ENCODE measurements at places on chromosomes 3 and 15. TPM values are rescaled to one million over a fixed set of nuclear protein-coding genes. Genes with fewer than 3 reads are reported as not detected.

DNA sequence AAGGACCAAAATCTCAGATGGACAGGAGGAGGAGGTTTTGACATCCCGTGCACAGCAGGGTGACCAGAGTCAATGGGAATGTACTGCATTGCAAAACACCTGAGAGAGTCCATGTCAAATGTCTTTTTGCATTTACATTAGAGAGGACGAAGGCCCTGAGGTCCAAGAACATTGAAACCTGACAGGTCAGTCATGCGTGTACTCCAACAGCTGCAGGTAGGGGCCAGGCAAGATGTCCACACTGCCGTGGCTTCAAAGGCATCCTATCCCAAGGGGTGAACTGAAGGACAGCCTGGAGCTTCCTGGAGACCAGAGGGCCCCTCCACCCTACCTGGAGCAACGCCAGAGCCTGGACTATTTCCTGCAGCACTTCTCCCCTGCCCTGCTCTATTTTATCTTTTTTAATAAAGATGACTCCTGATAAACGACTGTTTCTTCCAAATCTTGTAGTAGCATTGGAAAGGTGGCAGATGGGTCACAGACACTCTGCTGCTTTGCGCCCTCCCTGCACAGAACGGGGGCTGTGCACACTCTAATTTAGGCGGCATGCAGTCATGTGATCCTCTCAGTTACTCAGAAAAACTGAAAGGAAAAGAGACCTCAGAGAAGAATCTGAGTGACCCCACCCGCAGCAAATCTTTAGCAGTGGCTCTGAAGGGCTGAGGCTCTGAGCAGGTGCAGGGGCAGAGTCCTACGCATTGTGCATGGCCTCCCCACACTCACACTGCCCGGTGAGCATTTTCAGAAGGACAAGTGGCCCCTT is 68.2 kb downstream of the HMCES start:
- DNase-seq = no peak

DNA sequence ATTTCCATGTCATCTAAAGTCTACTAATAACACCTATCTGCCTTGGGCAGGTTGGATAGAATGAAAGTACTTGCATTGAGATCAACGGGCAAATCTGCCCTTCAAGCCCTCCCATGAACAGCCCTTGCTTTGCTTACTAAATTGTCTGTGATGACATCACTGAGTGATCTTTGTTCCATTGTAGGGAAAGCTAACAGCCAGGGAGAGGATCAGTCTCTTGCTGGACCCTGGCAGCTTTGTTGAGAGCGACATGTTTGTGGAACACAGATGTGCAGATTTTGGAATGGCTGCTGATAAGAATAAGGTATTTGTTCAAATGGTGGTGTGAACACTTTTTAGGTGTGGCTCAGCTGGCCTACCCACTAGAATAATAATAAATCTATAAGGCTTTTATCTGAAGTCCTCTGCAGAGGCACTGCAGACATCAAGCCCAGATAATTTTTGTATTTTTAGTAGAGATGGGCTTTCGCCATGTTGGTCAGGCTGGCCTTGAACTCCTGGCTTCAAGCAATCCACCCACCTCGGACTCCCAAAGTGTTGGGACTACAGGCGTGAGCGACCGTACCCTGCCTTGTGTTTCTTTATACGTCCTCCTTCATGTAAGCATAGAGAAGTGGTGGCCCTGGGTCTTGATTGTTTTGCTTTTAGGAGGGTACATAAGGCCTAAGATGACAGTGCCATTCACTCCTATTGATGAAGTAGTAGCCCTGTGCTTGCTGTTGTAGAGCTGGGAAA is 5.7 kb downstream of the PCCB start:
- DNase-seq = no peak

- DNase-seq = peak; percentile 68
These were observed 725.5 kb upstream of the ARRDC4 start for GRCh38 chr15:97234851-97235610.

GRCh38 chr3:56055546-56055945 is 412.7 kb downstream of the ERC2 start:
- no peak for DNase-seq

GRCh38 chr15:35624881-35625280 is 78.9 kb upstream of the DPH6 start:
- no peak for DNase-seq

- DNase-seq = no peak
These were observed 33.0 kb downstream of the HERC1 start for GRCh38 chr15:63800739-63801138.

- DNase-seq = no peak
These were observed 154.4 kb downstream of the RPLP1 start for GRCh38 chr15:69606921-69607500.

- DNase-seq = no peak
These were observed 156.2 kb upstream of the UMPS start for GRCh38 chr3:124574012-124574411.

DNA sequence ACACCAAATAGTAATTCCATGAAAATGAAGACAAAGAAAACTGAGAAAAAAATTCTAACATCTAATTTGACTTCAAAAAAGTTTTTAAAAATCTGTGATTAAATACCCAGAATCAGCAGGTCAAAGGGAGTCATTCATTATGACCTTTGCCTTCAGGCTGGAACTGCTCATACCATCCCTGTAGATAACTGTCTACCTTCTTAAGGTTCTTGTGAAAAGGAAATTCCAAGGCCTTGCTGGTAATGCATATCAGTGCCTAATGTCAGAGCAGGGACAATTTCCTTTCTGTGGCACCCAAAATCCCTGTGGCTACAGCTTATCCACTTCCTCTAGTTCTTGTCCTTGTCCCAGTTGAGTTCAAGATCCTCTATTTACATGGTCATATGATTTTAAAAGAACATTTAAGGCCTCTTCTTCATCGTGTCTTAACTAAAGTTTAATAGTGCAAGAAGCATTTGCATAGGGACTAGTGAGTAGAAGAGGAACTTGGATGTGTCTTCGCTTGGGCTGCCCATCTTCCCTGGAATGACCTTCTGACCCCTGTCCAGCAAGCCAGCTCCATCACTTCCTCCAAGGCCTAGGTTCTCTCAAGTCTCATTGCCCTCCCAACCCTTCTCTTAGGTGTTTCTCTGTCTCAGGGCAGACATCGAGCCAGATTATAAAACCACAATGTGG is 8.7 kb upstream of the PLCL2 start:
- no peak for DNase-seq

GRCh38 chr3:61983479-61983878 is 389.9 kb downstream of the FEZF2 start:
- no peak for DNase-seq

DNA sequence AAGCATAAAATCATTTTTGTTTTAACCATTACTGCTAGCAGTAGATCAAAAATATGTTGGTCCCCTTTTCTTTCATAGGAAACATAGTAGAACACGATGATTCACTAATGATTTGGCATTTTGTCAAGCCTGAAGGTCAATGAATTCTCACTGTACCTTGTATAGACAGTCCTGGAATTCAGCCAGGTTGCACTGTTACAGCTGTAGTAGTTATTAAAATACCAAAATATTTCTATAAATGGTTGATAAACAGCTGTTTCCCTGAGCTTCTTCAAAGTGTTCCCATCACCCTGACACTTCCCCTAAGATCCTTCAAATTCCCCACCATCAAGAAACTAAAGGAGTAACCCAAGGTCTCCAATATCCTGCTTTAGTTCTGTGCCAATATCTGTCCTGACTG is 200.9 kb downstream of the ATP8B4 start:
- no peak for DNase-seq

GRCh38 chr3:16600780-16601536 is 4.3 kb downstream of the DAZL start:
- peak; percentile 76 for DNase-seq

DNA sequence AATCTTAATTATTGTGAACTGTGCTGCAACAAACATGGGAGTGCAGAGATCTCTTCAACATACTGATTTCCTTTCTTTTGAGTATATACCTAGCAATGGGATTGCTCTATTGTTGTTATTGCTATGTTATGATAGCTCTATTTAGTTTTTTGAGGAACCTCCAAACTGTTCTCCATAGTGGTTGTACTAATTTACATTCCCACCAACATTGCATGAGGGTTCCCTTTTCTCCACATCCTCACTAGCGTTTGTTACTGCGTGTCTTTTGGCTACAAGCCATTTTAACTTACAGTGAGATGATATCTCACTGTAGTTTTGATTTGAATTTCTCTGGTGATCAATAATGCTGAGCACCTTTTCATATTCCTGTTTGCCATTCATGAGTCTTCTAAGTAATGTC is 45.5 kb upstream of the TNFSF10 start:
- no peak for DNase-seq

- DNase-seq = peak; percentile 45
These were observed 3.5 kb downstream of the SPINT1 start for GRCh38 chr15:40847223-40847961.

- no peak for DNase-seq
These were observed 143.8 kb downstream of the TPRA1 start for GRCh38 chr3:127446756-127447155.

DNA sequence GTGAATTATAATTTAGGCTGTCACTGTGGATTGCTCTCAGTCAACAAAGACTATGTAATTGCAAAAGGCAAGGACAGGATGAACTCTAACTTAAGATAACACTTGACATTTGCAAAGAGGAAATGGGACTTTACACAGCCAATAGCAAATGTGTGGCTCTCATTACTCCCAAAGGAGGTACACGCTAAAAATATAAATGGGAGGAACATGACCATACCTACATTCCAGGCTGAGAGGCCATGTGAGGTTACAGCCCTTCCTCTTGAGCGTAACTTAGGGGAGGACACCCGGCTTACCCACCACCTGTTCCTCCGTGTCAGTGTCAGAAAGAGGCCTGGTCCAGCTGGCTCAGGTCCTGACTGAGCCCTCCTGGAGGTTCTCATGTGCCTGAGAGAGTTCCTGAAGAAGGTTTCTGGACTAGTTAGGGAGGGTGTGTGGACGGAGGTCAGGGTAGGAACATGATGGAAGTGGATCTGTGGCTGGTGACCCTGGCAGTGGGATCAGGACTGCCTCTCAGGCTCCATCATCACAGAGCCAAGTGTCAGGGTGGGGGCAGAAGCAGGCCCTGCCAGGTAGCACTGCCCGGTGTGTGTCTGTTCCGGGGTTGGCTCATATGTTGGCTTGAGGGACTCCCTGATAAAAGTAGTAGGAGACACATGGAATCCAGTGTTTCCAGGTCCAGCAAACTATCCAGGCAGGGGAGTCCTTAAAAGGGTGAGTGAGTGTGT is 7.9 kb downstream of the POPDC2 start:
- DNase-seq = no peak

DNA sequence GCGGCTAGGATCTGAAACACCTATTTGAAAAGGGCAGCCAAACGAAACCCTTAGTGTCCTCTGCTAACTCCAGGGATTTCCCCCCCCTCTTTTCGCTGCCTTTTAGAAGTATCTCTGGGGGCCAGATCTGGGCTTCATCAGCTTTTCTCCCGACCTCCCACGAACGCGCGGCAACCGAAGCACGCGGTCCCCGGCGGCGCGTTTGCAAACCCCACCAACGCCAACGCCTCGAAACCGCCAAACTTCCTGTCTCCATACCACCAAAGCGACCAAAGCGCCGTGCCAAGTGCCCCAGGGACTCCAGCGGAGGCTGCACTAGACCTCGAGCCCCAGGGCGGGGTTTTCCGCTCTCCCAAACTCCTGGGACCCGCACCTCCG is 155.8 kb upstream of the FRMD4B start:
- peak; percentile 39 for DNase-seq

DNA sequence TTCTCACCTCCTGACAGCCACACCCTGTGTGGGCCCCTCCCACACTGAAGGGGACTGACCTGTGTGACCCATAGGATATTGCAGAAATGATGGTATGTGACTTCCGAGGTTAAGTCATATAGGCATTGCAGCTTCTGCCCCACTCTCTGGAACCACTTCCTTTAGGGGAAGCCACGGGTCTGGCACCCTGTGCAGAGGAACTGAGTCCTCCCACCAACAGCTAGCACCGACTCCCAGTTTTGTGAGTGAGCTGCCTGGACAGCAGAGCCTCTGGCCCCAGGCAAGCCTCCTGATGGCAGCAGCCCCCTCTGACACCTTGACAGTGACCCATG is 24.6 kb upstream of the SLC6A6 start:
- DNase-seq = no peak

DNA sequence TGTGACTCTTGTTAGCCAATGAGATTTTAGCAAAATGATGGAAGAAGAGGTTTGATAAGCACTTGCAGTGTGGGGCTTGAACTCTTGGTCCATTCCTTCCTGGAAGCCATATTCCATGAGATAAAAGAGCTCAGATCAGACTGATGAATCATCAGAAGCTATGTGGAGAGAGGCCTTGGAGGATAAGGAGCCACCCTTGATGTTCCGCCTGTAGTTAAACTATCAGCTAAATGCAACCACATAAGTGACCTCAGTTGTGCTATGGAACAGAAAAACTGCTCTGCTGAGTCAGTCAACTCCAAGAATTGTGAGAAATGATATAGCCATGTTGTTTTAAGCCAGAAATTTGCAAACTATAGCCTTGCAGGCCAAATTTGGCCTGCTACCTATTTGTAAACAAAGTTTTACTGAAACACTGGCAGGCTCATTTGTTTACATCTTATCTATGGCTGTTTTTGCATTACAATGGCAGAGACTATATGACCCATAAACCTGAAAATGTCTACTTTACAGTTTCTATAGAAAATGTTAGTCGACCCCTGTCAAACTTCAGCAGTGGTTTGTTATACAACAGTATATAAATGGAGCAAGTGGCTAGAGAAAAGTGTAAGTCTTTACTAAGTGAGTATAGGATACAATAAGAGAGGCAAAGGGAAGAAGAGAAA is 27.6 kb upstream of the GAP43 start:
- DNase-seq = no peak

- no peak for DNase-seq
These were observed 33.0 kb downstream of the HSPBAP1 start for GRCh38 chr3:122760453-122761271.

- no peak for DNase-seq
These were observed 22.0 kb upstream of the COL6A5 start for GRCh38 chr3:130323503-130323902.

DNA sequence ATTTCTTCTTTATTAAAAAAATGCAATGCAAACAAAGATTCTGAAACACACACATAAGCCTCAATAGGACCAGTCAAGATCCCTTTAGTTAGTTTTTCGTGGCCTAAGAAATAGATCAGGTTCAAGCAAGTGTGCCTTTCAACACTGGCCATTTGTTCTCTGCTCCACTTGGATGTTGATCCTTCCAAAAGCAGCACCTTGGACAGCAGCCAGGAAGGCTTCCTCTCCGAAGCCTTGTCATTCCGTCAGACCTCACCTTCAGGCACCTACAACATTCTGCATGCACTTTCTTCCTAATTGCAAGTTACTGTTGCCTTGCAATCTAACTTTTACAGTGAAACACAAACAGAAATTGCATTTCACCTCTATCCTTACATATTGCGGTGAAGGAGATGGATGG is 155.9 kb upstream of the FEZF2 start:
- DNase-seq = peak; percentile 74

GRCh38 chr3:46141813-46142212 is 66.3 kb downstream of the CCR1 start:
- DNase-seq = no peak

Gene CRYGS
- total RNA-seq = 5.8 TPM

Gene PEX11A
- total RNA-seq = 4.5 TPM

Gene NDUFB4
- total RNA-seq = 92.6 TPM

Gene LMAN1L
- total RNA-seq = not detected

Gene CCDC54
- total RNA-seq = not detected

Gene SLC27A2
- total RNA-seq = 0.51 TPM

Gene PLA2G4D
- total RNA-seq = not detected

Gene HDGFL3
- 91.2 TPM for total RNA-seq

Gene THAP10
- total RNA-seq = 1.9 TPM

Gene GPR62
- not detected for total RNA-seq

Gene TICRR
- total RNA-seq = 4.8 TPM

Gene RTP3
- total RNA-seq = not detected

Measured in endothelial cell (in vitro differentiated cells).